AG10803 (cell line): ENCODE measurements at places on chromosomes 12 and 14.

DNA sequence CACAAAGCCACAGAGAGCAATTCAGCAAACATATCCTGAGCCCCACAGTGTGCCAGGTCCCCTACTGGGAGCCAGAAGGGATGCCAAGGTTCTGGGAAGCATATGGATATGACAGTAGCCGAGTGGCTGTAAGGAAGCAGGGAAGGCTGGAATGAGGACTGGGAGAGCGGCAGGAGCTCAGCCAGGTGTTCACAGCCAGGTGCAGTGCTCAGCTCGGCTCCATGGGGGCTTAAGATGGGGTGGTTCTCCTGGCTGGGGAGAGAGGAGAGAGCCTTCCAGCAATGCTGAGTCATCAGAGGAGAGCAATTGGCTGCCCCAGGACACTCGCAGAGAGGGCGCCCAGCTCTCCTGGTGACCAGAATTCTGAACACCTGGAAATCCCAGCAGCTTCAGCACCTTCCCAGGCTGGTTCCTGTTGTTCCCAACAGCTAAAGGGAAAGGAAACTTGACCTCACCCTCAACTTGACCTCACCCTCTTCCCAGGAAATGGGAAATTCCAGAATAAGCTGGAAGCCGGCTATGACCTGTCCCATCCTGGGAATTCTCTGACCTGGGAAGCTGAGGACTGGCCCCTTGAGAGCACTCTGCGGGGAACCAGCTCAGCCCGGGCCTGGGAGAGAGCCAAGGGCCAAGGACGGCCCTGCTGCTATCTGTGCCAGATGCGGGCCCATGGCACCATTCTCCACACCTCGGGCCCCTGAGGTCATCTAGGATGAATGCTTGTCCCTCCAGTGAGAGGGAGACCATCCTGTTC, 34.6 kb downstream of the SLC6A12 start:
- DNase-seq, result no peak

GRCh38 chr14:22978981-22979671, 3.2 kb downstream of the AJUBA start:
- no peak for DNase-seq

- DNase-seq, result no peak
Observed at GRCh38 chr14:90275458-90275814, 19.1 kb downstream of the PSMC1 start.

DNA sequence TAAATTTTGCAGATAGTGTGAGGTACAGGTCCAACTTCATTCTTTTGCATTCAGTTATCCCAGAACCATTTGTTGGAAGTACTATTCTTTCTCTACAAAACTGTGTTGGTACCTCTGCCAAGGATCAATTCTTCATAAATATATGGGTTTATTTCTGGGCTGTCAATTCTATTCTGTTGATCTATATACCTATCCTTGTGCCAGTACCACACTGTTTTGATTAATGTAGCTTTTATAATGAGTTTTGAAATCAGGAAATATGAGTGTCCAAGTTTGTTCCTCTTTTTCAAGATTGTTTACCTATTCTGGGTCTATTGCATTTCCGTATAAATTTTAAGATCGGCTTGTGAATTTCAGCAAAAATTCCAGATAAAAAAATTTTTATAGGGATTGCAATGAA, 48.1 kb downstream of the RERG start:
- no peak for DNase-seq

DNA sequence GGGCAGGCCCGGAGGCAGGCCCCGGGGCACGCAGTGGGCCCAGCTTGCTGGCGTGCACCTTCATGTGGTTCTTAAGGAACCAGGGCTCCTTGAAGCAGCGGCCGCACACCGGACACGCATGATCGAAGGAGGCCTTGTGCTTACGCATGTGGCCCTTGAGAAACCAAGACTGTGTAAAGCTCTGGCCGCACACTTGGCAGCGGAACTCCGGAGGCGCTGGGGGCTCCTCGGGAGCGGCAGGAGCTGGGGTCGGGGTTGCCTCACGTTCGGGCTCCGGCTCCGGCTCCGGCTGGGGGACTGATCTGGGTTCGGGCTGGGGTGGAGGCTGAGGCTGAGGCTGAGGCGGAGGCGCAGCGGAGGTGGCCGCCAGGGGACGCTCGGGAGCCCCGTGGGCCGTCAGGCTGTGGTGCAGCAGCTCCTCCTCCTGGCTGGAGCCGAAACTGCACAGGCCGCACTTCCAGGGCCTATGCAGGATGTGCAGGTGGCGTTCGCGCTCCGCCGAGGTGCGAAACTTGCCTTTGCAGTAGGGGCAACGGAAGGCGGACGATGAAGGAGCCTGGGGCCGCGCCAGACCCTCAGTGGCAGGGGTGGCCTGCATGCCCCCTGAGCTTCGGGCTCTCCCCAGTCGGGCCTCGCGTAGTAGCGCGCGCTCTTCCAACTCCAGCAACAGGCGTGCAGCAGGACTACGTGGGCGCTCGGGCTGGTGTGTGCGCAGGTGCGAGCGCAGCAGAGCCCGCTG, 6.0 kb downstream of the ZNF219 start:
- peak; percentile 59 for DNase-seq

GRCh38 chr12:12663644-12664294, 32.2 kb downstream of the GPR19 start:
- DNase-seq, result no peak

DNA sequence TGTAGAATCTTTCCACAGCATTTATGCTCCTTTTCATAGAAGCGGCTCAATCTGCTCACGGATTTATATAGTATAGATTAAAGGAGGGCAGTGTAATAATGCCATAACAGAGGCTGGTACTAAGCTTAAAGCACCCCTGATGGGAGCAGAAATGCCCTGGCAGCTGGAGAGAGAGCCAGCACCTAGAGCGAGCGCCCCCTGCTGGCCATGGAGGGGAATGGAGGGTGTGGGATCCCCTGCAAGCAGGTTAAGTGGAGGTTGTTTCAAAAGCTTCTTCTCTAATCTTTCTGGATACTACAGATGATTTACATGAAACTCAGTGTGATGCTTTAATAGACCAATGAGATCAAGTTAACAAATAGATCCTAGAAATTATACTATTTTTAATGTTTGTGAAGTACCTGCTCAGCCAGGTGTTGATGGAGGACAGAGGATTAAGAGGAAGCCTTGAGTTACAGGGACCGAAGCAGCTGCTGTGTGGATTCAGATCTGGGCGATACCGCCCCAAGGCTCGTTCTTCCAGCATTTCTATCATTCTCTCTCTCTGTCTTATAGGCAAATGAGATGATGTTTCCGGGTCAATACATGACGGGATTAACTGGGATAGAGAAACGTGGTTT, 1519.3 kb upstream of the TMEM132C start:
- DNase-seq, result peak; percentile 12

GRCh38 chr12:131782061-131782460, 46.1 kb upstream of the MMP17 start:
- peak; percentile 42 for DNase-seq

- no peak for DNase-seq
Observed at GRCh38 chr14:106141242-106142220, 615.1 kb downstream of the TMEM121 start.

DNA sequence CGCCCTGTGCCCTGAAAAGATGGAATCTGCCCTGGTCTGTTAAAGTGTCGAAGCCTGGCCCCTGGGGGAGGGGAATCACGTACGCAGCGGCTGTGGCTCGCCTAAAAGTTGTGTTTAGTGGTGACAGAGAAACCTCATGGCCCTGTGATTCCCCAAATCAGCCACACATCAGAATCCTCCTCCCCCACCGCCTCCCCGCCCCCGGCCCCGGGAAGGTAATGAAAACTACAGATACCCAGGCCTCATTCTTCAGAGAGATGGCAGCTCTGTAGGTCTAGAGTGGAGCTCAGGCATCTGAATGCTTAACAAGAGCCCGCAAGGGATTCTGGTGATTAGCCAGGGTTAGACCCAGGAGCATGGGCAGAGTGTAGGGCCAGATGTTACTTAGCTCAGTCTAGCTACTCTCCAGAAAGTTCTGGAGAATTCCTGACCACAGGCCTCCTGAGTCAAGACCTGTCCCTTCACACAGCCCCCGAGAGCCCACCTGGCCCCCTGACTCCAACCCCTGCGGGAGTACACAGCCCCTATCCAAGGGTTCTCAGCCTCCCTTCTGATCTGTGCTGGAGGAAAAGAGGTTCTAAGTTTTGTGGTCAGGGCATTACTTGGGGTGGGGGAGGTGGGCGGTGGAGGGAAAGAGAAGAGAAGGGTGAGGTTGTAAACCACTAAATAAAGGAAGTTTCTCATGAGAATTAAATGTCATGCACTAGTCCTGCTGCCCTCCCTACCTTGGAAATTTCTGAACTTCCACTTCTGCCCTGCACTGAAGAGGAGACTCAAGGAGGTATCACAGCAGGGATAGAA, 114.8 kb downstream of the PLXNC1 start:
- no peak for DNase-seq

DNA sequence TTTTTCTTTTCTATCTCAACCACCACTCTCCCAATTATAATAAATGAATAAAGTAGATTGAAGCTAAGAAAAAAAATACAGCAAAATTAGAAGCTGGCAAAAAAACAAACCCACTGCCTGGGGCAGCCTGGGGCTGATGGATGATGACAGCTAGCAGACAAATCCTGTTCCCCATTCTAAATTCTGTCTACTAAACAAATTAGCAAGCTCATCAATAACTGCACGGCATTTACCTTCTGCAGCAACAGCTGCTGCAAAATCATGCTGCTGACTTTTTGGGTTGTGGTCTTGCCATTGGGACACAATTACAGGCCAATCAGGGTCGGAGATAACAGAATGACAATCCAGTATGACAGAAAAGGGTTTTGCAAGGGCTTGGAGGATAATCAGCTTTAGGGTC, 443.6 kb upstream of the SOX5 start:
- no peak for DNase-seq

- no peak for DNase-seq
Observed at GRCh38 chr12:19088606-19089005, 40.9 kb upstream of the PLEKHA5 start.
